Stimulated activated CD8-positive, alpha-beta memory T cell treated with anti-CD3 and anti-CD28 coated beads, Interleukin-15, amount 100 ng/mL, for 48 hours (primary cell): ENCODE measurements at places on chromosomes 3 and 15.

DNA sequence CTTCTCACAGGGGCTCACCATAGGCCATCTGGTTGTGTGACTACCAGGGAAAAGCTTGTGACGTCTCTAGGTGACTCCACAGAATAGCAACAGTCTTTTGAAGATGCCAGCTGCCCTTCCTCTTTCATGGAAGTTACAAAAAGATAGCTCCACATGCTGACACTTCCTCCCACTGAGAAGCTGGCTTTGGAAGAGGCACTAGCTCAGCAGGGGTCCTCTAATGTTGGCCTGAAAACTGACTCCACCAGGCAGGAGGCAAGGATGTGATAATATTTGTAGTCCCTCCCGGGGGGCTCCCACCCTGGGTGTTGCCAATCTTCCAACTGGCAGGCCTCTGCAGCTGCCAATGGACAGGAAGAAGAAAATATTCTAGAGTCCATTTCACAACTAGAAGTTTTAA is 343.5 kb downstream of the NEK10 start:
- DNase-seq = no peak

DNA sequence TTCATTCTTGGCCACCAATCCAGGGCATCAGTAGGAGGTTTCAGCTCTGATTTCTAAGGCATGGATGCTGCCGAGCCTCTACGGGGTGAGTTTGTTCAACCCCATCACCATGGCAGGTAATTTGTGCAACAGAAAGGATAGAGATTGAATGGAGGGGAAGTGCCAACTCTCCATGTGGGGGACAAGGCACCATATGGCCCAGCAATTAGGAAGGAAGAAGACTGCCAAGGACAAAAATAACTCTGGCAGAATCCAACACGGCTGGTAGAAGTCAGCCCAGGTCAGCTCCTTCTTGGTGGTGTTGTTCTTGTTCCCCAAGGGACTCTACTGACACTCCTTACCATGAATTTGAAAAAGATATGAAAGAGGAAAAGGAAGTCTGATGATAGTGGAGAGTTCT is 503.9 kb downstream of the MAGI1 start:
- no peak for DNase-seq

DNA sequence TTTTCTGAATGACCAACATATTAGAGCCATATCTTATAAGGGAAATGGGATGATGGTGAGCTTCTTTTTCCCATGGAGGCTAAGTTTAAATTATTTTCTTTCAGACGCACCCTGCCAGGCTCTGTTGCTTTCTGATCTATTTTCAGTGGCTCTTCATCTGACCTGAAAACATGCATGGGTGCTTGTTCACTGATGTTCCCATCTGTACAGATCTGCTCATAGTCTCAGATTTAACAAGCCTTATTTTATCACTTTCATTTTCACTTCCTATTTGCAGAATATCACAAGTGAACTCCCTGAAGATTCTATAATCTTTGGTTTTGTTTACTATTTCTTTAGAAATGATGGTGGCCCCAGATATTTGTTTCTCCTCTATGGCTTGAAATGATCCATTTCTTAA is 31.1 kb upstream of the SUCLG2 start:
- no peak for DNase-seq

DNA sequence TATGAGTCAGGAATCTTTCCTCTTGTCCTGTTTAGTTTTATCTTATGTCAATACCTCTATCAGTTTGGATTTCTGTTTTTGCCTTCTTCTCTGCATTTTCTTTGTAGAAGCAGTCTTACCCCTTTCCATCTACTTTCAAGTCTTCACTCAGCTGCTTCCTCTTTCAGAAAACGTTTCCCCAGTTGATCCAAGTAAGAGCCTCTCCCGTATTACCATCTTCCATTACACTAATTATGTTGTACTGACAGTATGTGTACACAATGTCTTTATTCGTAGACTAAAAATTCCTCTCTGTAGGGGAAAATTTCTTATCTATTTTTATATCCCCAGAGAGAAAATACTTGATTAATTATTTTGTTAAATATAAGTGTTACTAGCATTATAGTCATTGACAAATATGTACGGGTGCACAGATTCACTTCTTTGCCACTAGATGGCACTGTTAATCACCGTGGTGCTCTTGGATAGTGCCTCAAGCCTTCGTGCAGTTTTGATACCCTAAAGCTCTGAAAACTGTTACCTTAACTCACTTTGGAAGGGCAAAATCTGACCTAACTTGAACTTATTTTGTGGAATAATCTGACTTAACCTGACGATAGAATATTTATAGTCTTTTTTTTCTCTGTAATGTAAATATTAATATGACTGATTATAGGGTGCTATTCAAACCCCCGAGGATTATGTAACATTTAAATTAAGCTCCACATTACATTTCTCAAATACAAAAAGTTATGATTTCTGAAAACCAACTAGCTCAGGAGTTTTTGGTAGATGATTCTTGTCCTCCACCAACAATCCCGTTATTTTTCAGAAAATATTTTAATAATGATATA is 74.2 kb upstream of the POU1F1 start:
- no peak for DNase-seq

- no peak for DNase-seq
These were observed 116.9 kb upstream of the C3orf80 start for GRCh38 chr3:160108362-160108761.

DNA sequence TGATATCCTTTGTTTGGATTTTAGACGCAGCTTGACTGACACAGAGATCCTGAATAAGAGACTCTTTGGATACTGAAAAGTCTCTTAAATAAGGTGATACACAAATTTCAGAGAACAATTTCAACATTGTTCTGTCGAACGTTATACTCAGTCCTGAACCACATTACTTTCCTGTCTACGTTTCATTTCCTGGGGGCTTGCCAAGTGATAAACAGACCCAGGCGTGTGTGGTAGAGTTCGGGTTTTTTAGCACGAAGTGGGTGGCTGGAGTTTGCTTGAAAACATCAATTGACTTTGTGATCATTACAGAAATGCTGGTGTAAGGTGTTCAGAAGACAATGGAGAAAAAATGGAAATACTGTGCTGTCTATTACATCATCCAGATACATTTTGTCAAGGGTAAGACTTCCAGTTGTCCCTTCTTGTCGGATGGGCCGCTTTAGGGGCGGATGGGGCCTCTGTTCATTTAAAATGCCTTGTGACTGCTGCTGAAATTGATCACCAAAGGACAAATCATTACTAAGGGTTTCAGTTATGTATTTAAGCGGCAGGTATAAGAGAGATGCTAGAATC is at the start of gene CD96:
TSS of gene CD96 (plus strand) at position 287 of the 573 bp plus-strand sequence. CDS start at position 339, 52 bp downstream.
- DNase-seq = peak; percentile 53

- no peak for DNase-seq
These were observed 112.7 kb upstream of the SLC4A7 start for GRCh38 chr3:27596921-27597320.

GRCh38 chr3:73470860-73471259 is 153.9 kb downstream of the PDZRN3 start:
- DNase-seq = no peak

- no peak for DNase-seq
These were observed 14.1 kb downstream of the FYCO1 start for GRCh38 chr3:45981346-45982074.

- no peak for DNase-seq
These were observed 103.5 kb upstream of the AKAP13 start for GRCh38 chr15:85276921-85277320.
